ENCODE measurements at places on chromosomes 1 and 21.
A peak's percentile ranks its signal among the peaks of the same experiment; 100 is the strongest.

- DNase-seq = no peak
These were observed 163.8 kb downstream of the FAF1 start for GRCh38 chr1:50796272-50796671.

- peak; percentile 28 for DNase-seq
These were observed 227.9 kb downstream of the KCNT2 start for GRCh38 chr1:196380316-196380715.

DNA sequence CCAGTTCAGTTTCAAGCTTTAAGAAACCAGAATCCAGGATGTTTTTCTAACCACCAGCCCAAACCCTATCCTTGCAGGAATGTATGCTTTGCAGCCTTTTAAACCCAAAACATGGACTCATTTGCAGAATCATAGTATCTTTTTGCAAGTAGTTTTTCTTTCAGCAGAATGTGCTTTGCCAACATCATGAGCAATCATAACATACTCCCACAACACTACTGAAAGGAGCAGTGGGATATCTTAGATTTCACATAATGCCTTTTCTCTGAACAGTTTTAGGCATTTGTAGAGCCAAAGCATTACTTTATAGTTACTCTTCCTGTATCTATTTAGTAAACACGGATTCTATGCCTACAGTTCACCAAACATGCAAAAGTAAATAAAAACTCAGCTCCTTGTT, 10.0 kb upstream of the SH2D2A start:
- no peak for DNase-seq

DNA sequence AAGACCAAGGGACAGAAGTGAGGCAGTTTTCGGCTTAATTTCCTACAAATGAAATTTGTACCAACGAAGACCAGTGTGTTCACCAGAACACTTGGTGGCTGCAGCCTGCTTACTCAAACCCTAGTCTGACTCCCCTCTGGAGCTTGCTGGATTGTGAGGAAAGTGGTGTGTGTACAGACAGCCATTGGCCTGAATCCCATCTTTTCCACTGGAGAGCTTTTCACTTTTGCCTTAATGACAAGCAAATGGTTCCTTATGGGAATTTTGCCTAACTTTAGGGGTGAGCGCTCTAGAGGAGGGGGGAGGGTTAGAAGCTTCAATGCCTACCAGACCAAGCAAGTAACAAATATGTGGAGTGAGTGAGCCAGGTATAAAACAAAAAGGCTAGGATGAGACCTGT, 17.3 kb downstream of the METTL13 start:
- no peak for DNase-seq

DNA sequence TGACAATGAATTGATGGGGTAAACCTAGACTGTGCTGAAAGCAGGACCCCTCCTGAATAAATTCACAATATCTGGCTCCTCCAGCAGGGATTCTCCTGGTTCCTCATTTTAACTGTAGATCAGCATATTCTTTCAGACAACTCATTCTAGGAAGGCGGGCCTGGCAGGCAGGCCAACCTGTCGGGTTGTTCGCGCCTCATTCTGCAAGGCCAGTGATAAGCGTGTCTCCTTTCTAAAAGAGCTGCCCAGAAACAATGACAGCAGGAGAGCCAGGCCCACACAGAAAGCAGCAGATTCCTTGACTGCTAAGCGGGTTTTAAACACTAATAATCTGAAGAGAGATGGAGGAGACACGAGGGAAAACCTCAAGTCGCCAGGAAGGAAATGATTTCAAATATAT, 70.0 kb downstream of the NTPCR start:
- no peak for DNase-seq

DNA sequence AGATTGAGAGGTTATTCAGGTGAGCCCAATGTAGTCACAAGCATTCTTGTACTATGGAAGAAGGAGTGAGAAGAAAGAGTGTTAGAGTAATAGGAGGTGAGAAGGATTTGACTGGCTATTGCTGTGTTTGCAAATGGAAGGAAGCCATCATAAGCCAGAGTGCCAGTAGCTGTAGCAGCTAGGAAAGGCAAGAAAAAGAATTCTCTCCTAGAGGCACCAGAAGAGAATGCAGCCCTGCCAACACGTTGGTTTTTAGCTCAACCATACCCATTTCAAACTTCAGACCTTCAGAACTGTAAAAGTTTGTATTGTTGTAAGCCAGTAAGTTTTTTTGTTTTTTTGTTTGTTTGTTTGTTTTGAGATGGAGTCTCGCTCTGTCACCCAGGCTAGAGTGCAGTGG, 8.9 kb upstream of the IL12RB2 start:
- DNase-seq = no peak

GRCh38 chr1:83113652-83114051, 885.3 kb downstream of the TTLL7 start:
- DNase-seq = no peak

Data from myocyte (in vitro differentiated cells).